KG1 (cell line): ENCODE measurements at places on chromosomes 13 and 19.

DNA sequence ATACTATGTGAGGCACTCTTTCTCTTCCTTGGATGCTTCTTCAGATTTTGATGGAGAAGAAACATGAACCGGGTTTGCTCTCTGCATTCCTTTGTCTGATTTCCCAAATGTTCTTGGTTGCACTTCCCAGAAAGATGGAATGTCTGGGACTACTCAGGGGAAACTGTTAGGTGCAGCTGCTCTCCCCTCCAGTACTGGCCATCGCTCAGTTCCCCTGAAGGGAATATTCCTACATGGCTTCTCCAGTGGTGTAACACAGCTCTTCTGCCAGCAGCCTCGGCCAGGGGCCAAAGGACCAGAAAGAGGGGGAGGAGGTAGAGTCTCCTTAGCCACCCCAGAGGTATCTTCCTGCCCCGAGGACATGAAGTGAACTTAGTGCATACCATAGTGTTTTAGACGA lies 33.5 kb upstream of the SPRY2 start:
- DNase-seq: no peak

DNA sequence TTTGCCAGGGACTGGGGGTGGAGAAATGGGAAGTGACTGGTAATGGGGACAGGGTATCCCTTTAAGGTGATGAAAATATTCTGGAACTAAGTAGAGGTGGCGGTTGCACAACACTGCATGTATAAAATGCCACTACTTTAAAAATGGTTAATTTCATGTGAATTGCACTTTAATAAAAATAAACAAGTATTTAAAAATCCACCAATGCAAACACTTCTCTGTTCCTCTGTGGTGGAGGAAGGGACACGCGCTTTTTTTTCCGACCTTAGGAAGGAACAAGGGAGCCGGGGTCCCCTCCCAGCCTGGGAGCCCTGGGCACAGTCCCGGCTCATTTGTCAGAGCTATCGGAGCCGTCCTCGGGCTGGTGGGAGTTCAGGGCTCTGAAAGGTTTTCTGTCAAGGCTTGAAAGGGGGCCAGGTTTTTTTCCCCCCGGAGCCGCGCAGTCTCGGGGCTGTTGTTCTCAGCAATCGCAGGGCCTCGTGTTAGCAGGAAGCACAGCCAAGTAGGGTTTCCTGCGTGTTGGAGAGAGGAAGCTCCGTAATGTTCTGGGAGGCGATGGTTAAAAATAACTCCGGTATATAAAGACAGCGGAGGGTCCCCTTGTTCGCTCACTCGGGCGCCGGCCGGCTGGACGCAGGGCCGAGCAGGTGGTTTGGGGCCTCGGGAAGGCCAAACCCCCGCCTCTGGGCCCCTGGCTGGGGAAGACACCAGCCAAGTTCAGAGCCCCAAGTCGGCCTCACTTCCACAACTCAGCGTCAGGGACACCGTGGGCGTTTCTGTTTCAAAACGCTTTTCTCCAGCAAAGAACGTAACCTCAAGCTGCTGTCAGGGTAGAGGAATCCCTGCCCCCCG lies 41.2 kb upstream of the KLF2 start:
- peak; percentile 73 for DNase-seq

- no peak for DNase-seq
These were observed at the start of gene STOML3 for GRCh38 chr13:38990693-38991092. STOML3 (minus strand) TSS chr13:38990831; CDS start chr13:38990721, 110 bp downstream.

GRCh38 chr19:39865186-39865585 lies 19.0 kb upstream of the FBL start:
- DNase-seq: no peak
